ENCODE measurements at places on chromosomes 11 and 22.

DNA sequence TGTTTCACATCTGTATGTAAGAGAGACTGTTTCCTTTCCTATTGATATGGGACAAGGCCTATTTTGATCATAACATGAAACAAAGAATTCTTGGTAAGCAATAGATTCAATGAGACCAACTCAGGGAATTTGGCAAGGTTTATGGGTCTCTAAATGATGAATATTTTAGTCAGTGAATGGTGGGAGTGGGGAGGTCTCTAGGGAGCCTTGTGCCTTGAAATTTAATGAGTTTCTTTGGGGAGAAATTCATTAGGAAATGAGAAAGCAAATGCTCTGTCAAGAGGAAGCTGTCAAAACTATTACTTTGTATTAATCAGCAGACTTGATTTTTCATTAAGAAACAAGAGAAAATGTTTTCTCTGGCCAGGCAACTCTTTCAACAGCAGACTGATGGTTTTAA, 921.7 kb upstream of the API5 start:
- DNase-seq = no peak

- no peak for DNase-seq
These were observed 15.0 kb downstream of the PLCB3 start for GRCh38 chr11:64266339-64266738.

DNA sequence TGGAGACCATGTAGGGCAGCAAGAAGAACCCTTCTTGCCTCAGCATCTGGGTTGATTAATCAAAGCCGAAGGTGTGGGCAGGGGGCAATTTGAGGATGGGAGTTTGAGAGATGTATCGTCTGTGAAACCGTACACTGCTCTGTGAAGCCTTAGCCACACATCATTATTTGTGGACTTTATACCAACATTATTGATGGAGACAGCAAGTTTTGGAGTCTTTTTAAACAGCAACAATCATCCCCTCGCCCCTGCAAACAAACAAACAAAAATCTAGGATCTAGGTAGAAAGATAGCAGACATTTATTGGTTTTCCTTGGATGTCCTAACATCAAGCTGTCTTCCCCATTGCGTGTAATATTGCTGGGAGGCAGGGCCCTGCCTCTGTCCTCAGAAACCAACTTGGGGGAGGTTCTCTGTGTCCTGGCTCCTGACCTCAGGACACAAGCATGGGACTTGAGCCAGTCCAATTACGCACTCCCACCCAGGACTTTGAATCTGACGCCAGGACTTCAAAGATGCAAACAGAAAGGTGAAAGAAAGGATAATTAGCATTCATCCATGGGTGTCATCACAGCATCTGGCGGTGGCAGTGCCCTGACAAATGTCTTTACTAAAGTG, 61.6 kb upstream of the PLET1 start:
- DNase-seq = no peak

DNA sequence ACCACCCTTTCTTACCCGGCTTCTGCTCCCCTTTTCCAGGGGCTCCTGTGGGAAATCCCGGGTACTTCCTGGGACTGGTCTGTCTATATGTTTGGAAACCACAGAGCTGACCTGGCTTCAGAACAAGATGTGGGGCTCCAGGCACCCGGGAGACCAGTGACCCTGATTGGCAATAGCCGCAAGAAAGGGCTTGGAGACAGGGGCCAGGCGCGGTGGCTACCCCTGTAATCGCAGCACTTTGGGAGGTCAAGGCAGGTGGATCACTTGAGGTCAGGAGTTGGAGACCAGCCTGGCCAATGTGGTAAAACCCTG, 3.2 kb upstream of the NEAT1 start:
- DNase-seq = peak; percentile 36

- DNase-seq = no peak
These were observed 4.1 kb upstream of the CD82 start for GRCh38 chr11:44561275-44561805.

DNA sequence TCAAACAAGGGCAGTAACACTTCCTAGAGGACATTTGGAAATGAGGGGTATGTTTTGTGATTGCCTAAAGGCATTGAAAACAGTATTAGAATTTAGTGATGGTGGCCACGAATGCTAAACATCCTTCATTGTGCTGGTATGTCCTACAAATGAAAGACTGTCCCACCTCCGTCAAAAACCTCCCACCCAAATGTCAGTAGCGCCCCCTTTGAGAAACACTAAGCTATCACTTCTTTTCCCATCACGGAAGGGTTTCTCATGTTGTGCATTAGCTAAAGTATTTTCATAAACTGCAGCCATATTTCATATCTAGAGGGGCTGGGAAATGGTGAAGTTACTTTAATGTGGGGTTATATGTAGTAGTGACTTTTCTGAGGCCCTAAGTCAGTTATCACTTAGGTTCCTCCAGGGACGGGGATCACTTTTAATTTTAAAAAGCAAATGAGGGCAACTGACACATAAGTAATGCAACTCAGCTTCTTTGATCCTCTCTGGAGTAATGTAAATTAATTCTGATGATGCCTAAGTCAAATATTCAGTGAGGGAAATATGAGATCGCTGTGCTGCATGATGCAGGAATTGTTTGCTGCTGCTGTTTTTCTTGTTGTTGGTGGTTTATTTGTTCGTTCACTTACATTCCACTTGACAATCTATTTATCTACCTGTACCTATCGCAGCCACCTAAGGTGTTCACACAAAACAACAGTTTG, 1403.4 kb upstream of the TENM4 start:
- no peak for DNase-seq

GRCh38 chr11:44191322-44192016, 96.0 kb downstream of the EXT2 start:
- no peak for DNase-seq

DNA sequence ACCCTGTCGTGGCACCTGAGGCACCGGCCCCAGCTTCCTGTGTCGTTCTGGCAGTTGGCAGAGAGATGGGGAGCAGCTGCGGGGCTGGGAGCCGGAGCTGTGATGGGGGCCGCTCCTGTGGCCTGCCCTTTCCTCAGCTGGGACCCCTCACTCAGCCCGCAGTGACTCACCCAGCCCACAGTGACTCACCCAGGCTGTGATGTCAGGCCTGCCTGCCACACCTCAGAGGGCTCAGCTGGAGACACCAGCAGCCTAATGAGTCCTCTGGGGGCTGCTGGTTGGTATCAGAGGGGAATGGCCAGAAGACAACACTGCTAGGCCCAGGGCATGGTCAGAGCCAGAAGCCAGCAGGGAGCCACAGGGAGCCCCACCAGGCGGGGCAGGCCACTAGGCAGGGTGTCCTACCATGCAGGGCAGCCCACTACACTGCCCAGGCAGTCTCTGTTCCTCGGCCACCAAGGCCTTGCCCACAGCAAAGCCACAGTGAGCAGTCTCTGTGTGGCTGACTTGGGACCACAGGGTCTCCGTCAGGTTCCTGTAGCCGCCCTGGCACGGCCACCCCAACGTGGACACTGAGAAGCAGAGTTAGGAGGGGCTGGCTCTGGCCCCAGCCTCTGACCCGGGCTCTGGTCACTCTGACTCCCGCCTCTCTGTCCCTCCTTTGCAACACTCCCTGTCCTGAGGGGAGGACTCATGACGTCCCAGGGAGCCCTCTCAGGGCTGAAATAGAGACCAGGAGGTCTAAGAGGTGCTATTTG, 4.2 kb upstream of the FXYD2 start:
- DNase-seq = peak; percentile 70

GRCh38 chr22:17346578-17346977, 22.7 kb upstream of the CECR2 start:
- DNase-seq = no peak

DNA sequence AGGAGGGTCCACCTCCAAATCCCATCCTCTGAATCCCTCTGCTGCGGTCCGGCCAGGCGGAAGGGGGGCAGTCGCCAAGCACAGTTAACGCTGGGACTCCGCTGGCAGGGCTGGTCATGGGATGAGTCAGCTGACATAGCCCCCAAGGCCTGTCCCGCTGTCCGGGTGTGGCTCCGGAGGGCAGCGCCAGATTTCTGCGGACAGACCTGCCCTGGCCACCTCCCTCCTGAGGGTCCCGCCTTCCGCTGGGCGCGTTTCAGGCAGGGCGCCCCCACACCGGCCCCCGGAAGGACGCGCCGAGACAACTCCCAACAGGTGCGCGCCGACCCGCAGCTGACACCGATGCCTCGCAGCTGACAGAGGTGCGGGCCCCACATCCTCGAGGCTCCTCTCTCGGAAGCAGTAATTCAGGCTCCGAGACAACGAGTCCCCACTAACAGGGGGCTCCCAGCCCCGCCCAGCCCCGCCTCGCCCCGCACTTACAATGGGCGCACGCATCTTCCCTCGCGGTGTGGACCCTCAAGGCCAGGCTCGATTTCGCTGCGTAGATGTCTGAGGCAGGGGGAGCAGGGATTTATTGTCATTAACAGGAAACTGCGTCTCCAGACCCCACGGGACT, 607 bp downstream of the PLAAT3 start:
- peak; percentile 90 for DNase-seq

- no peak for DNase-seq
These were observed 501.1 kb downstream of the BRD1 start for GRCh38 chr22:49326558-49326957.

DNA sequence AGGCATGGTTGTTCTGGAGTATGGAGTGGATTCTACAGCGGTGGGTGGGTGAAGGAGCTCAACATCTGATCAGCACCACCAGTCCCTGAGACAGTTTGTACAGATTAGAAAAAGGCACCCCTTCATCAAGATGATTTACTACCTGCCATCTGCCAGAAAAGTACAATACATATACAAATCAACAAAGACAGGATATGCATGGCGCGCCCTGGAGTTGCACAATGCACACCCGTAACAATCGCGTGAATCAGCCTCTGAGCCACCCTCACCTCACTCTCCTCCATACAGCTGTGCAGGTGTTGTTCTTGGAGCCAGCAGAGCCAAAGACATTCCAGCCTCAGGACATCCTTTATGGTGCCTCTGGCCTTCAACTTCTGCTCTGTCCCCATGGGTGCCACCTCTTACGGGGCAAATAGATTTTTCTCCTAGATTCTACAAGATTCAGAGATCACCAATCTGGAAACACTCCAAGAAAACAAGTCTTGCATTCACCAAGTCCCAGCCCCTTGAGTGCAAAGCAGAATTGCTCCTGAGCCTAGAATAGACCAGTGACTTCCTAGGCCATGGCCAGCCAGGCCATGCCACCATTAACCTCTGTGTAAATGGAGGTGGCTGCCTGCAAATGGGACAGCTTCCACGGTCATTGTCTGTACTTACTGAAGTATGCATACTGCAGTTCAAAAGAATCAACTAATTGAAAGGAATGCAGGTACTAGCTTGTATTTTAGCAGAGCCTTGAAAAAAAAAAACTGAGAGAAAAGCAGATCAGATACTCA, 490.9 kb downstream of the SOX6 start:
- DNase-seq = no peak

GRCh38 chr11:57500926-57501325, 14.6 kb downstream of the SLC43A1 start:
- no peak for DNase-seq

DNA sequence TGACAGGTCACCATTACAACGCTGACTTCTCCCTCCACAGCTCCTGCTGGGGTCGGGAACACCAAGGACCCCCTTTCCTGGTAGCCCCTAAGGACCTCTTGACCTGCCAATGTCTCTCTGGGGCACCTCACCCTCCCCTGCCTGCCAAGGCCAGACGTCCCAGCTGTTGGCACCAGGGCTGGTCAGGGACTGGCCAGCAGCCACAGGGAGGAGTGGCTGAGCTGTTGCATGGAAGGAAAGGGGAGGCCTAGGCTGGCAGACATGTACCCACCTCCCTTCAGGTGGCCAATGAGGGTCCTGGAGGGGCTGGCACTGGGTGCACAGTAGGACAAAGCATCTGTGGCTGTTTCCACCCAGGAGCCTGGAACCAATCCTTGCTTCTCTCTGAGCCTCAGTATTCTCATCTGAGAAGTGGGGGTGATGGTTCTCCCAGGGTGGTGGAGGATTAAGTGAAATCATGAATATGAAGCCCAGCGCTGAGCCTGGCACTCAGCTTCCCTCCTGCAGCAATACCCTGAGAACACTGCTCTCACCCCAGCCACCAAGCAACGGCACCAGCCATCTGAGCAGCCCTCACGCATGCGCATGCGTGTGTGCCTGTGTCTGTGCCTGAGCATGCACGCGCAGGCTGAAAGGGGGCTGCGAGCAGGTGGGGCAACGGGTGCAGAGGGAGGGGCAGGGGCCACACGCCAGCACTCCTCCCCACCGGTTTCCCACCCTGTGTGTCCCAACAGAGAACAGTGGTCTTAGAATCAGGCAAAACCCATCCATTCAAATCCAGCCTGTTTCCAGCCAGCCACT, 5.9 kb downstream of the KCNJ4 start:
- peak; percentile 46 for DNase-seq

DNA sequence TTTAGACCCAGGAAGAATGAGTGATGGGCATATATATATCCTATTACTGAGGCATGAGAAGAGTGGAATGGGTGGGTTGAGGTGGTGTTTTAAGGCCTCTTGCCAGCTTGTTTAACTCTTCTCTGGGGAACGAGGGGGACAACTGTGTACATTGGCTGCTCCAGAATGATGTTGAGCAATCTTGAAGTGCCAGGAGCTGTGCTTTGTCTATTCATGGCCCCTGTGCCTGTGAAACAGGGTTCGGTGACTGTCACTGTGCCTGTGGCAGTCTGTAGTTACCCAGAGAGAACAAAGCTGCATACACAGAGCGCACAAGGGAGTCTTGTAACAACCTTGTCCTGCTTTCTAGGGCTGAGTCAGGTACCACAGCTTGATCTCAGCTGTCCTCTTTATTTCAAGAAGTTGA, 11.7 kb downstream of the LIMK2 start:
- DNase-seq = no peak

GRCh38 chr22:45905924-45906865, 70.8 kb downstream of the WNT7B start:
- DNase-seq = no peak

- DNase-seq = no peak
These were observed 1166.6 kb downstream of the BRD1 start for GRCh38 chr22:48660790-48661740.

- no peak for DNase-seq
These were observed 95.6 kb downstream of the AMBRA1 start for GRCh38 chr11:46498179-46498578.

DNA sequence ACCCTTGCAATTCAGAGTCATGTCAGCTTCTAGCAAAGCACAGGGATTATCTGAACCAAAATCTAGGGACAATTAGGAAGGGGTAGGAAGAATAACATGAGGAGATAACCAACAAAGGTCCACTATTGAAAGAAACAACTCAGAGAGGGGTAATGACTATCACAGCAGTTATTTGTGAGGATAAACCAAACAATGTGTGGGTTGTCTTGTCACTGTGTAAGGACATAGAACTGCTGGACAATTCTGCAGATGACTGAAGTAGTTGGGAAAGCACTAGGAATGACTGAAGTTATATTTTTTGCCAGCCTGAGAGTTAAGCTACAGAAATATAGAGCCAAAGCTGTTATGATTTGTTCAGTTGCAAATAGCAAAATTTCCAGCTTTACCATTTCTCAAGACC, 858.4 kb upstream of the CCDC90B start:
- DNase-seq = no peak

DNA sequence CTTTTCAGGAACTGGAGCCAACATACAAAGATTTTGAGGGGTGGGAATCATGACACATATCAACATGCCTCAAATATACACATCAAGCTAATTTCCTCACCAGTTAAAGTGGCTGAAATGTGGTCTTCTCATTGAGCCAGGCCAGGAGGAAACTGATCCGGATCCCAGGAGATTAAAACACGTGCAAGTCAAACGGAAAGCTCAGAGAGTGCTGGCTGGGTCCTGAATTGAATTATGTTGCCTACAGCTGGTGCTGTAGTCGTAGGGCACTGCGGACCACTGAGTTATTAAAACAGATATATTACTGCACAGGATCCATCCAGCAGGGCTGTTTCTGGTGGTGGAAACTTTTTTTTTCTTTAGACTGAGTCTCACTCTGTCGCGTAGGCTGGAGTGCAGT, 14.1 kb upstream of the WNT7B start:
- DNase-seq = no peak

Measured in upper lobe of left lung (tissue), 6 donors.